ENCODE measurements at places on chromosomes 16 and 17.

- DNase-seq: no peak
Measured at GRCh38 chr16:74577882-74578366, 29.0 kb downstream of the GLG1 start.

GRCh38 chr17:40499551-40500189 lies 1.8 kb downstream of the TNS4 start:
- DNase-seq: no peak

DNA sequence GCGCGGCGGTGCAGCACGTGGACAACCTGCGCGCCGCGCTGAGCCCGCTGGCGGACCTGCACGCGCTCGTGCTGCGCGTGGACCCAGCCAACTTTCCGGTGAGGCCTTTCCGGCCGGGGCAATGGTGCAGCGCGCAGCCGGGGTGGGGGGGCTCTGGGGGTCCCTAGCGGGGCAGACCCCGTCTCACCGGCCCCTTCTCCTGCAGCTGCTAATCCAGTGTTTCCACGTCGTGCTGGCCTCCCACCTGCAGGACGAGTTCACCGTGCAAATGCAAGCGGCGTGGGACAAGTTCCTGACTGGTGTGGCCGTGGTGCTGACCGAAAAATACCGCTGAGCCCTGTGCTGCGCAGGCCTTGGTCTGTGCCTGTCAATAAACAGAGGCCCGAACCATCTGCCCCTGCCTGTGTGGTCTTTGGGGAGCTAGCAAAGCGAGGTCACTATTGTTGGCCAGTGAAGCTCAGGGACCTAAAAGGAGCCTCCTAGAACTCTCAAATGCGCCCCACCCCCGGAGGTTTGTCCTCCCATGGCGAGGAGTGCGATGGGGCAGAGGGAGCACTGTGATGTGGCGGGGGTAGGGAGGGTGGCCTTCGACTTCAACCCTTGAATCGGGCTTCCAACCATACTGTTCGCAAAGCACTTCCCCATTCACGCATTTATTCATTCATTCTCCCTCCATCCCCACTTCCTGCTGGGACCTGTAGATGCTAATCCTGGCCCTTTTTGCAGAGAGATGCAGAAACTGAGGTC lies 770 bp downstream of the HBM start:
- no peak for DNase-seq

- no peak for DNase-seq
Measured at GRCh38 chr17:72683506-72684404, 408.7 kb downstream of the SLC39A11 start.

GRCh38 chr16:79997257-79997656 lies 396.7 kb upstream of the MAF start:
- no peak for DNase-seq

DNA sequence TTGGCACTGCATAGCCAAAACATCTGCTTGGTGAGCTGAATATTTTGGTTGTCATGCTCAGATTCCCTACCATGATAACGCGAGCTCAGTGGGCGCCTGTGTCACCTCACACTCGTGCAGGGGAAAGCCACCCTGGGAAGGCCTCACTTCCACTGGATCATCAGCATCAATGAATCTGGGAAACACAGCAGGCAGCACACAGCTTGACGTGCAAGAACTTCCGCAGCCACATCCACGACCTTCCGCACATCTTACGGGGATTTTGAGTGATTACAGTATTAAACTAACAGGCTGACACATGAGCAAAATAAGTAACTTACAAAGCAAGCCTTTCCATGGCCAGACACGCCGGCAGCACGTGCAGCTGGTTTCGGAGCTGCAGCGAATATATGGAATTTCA lies 54.7 kb upstream of the FOXF1 start:
- no peak for DNase-seq

DNA sequence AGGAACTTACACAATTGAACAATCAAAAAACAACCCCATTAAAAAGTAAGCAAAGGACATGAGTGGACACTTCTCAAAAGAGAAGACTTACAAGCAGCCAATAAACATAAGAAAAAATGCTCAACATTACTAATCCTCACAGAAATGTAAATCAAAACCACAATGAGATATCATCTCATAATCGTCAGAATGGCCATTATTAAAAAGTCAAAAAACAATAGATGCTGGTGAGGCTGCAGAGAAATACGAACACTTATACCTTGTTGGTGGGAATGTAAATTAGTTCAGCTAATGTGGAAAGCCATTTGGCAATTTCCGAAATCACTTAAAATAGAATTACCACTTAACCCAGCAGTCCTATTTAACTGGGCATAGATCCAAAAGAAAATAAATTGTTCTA lies 301.9 kb upstream of the KCNJ16 start:
- DNase-seq: no peak

DNA sequence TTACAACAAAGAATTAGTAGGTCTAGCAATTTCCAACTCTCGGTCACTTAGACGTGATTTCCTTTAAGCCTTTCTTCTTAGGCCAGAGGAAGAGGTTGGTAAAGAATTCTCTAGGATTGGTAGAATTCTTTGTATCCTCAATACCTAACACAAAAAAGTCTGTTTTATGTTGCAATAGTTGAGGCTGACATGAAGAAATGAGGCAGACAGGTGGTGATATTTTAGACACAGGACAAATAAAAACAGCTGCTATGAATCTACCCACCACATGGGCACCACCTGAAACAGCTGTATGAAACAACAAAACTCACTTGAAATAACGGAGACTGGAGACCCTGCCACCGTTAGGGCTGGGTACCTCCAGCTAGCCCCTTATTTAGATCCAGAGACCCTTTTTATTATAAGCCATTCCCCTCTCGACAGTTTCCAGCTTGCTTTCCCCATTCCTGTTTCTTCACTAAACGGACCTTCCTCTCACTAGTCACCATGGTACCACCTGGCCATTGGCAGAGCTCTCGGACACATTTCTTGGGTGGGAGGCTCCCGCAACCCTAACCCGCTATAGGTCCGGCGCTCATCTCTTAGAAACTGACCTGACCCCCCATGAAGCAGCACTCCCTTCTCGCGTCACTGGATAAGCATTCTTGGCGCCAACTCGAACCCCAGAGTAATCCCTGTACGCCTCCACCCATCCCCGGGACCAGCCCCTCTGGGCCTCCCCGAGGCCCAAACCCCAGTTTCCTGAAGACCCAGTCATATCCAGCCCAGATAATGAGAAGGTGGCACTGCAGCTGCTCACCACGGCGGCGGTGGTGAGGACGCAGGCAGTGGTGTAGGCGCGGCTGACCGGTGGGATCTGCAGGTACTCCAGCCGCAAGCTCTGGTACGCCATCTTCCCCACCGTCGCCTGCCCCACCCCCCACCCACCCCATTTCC lies at the start of gene DERL2:
TSS of gene DERL2 (minus strand) at position 909 of the 936 bp plus-strand sequence. CDS start at position 892, 17 bp downstream.
- DNase-seq: no peak

All from cortex of kidney (tissue), 1 donor.